ENCODE measurements at places on chromosomes 7 and 10. TPM values are rescaled to one million over a fixed set of nuclear protein-coding genes. Genes with fewer than 3 reads are reported as not detected.

DNA sequence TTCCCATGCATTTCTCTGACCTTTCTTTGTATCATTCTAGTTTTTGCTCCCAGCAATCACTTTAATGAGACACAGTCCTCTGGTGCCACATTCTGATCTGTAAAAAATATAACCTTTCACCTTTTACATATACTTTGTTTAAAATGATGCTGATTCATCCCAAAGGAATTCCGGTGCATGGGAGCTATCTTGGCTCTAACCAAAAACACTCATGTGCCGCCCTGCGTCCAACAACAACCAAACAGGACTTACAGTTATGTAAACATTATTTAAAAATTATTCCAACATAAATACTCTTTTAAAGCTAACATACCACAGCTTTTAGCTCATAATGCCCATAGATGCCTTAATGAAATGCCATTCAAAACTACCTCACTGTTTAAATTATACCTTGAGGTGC is 7.7 kb upstream of the OPALIN start:
- DNase-seq, result no peak

- DNase-seq, result no peak
Observed at GRCh38 chr7:47418601-47419309, 163.2 kb downstream of the TNS3 start.

DNA sequence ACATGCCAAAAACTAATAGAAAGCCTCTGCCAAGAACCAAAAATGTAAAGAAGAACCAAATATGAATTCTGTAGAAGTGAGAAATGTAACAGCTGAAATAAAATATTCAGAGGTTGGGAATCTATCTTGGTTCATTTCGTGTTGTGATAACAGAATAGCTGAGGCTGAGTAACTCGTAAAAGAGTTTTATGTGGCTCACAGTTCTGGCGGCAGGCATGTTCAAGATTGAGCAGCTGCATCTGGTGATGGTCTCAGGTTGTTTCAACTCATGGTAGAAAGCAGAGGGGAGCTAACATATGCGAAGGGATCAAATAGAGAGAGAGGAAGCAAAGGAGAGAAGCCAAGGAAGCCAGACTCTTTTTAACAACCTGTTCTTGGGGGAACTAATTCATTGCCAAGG is 717.2 kb downstream of the TNS3 start:
- DNase-seq, result no peak

- DNase-seq, result no peak
Observed at GRCh38 chr7:46850563-46851330, 731.2 kb downstream of the TNS3 start.

DNA sequence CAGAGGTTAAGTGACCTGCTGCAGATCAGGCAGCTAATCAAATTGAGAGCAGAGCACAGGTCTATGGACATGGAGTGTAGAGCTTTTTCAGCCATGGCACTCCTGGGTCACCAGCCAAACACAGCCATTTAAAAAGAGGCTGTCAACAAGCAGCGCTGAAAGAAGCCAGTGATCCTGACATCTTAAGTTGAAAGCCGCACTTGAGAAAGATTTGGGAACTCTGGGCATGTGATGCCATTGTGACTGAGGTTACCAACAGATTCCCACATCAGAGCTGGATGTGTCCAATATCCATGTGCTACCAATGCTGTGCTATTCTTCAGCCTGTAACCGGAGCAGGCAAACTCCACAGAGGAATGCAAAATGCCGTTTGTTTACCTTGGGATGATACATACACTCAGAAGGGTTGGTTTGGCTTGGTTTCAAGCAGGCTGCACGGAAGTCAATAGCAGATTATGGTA is 56.2 kb upstream of the ABLIM1 start:
- no peak for DNase-seq

- no peak for DNase-seq
Observed at GRCh38 chr7:98779800-98780587, 89.8 kb downstream of the TMEM130 start.

DNA sequence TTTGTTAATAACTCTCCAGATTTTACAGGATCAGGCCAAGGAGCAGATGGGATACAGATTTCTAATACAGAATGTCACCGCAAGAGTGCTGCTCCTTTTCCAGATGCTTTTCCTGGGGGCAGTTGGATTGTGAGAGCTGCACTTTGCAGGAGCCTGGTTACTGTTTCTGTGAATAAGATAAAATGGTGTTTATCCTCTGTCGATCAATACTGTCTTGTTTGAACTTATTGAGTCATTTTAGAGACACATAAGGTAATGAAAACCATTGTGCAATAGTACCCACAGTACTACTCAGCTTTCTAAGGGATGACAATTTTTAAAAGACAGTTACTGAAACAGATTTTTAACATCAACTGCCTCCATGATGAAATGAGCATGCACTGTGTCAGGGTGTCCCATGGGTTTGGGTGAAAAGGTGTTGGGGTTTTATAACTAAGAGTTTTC is 2.9 kb downstream of the A1CF start:
- DNase-seq, result no peak

GRCh38 chr10:110163841-110164240 is 43.6 kb upstream of the MXI1 start:
- no peak for DNase-seq

DNA sequence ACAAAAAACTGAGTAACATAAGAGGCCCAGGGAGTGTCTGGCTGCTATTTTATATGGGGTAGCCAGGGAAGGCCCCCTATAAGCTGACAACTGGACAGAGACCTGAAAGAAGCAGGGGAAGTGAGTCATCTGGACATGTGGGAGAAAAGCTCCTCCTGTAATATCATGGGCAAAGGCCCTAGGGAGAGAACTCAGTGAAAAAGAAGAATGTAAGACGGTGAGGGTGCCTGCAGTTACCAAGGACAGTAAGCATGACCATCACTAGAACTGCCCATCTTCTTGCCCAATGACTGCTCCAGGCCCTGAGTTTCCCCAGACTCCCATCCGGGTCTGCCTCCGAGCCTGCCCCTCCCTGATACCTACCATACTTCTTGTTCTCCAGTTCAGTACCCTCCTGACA is 2.3 kb downstream of the ELMO1 start:
- no peak for DNase-seq

DNA sequence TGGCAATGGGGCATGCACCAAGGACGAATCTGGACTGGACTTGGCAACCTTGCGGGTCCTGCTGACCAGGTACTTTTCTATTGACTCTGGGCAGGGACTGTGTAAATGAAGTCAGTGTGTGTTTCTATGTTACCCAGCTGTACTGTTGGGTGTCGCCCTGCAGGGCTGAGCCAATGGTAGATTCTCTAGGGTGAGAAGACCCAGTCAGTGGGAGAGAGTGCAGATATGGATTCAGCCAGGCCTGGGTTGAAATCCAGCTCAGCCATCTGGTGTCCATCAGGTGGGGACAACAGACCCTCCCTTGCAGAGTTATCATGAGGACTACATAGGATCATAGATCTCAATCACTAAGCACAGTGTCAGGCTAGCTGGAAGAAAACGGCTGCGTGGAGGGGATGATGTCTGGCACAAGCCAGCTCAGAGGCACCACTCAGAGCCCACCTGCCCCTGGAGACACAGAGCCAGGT is 4.9 kb upstream of the PPIF start:
- DNase-seq, result no peak

GRCh38 chr10:32073659-32074058 is 17.4 kb upstream of the KIF5B start:
- DNase-seq, result no peak

GRCh38 chr10:100876585-100877460 is 35.9 kb upstream of the SLF2 start:
- no peak for DNase-seq

GRCh38 chr10:15787426-15787825 is 67.7 kb upstream of the ITGA8 start:
- DNase-seq, result no peak

DNA sequence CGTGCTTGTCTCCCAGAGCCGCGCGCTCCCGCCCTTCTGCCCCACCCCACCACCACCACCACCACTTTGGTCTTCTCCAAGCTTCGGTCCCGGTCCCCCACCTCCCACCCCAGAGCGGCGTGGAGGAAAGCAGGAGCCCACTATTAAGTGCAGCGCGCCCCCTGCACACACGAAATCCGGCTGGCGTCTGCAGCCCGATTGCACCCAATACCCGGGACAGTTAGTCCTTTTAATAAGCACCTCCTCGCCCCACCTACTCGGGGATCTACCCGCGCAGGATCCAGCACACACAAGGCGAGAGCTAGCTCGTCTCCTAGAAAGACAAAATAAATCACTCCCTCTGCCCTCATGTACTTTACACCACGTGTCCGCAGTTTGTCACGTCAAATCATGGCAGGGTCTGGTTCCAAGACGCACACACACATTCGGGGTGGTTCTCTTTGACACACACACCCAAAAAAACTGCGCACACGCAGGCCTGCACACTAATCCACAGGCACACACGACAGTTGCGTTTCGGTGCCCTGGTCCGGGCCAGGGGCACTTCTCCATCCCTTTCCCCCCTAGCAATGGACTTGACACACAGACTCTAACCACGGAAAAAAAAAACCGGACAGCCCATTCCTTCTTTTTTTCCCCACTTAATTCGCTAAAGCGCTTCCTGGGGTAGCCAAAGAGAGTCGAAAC is 1.6 kb downstream of the SFMBT2 start:
- DNase-seq, result peak; percentile 69

DNA sequence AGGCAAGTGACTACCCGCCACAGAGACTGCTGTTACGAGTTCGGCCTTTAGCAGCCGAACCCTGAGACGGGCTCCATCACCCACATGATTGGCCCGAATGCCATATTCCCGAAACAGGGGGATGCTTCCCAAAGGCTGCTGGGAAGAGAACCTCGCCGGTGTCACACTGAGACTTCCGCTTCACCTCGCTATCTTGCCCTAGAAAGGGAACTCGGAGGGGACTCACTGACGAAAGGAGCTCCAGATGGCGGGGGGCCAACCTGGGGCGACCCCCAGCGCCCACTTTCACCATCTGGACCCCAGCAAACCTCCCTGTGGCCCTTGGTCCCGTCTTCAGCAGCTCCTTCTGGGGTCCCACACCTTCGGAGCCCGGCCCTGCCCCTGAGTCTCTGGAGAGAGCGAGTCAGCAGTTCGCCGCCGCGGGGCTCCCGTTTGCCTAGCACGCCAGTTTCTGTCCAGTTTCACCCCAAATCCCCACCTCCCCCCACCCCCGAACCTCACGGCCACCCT is 529 bp downstream of the HPS1 start:
- DNase-seq, result peak; percentile 36

- DNase-seq, result no peak
Observed at GRCh38 chr10:14613588-14613920, 161.1 kb downstream of the FAM107B start.

GRCh38 chr7:51346126-51346525 is 29.5 kb upstream of the COBL start:
- DNase-seq, result no peak

- DNase-seq, result no peak
Observed at GRCh38 chr10:1410032-1410431, 327.3 kb downstream of the ADARB2 start.

DNA sequence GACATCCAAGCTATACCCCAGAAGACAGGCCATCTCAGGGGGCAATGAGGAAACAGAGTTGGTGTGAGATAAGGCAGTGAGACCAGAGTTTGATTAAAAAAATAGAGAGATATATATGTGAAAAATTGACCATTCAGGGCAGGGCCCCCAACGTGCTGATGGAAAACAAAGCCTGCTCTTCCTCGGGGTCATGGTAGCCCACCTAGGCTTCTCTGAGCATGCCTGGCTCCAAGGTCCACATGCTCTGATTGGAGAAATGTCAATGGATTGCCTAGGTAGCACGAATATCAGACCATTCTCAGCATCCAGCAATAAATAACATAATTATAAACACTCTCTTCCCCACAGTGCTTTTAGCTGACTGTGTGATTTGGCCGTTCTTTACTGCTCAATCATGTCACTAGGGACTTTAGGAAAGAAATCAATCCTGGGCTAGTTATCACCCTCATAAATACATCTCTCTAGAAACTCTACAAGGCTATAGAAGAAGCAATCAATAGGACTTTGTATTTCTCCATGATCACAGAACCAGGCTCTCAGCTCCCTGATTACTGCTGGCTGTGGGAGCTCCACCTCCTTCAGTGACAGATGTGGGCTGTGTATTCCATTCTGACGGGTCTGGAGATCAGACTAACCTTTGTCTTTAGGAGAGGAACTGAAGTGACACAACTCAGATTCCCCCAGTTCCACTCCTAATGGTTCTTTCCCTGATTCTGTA is 766.4 kb downstream of the GRID1 start:
- DNase-seq, result no peak

DNA sequence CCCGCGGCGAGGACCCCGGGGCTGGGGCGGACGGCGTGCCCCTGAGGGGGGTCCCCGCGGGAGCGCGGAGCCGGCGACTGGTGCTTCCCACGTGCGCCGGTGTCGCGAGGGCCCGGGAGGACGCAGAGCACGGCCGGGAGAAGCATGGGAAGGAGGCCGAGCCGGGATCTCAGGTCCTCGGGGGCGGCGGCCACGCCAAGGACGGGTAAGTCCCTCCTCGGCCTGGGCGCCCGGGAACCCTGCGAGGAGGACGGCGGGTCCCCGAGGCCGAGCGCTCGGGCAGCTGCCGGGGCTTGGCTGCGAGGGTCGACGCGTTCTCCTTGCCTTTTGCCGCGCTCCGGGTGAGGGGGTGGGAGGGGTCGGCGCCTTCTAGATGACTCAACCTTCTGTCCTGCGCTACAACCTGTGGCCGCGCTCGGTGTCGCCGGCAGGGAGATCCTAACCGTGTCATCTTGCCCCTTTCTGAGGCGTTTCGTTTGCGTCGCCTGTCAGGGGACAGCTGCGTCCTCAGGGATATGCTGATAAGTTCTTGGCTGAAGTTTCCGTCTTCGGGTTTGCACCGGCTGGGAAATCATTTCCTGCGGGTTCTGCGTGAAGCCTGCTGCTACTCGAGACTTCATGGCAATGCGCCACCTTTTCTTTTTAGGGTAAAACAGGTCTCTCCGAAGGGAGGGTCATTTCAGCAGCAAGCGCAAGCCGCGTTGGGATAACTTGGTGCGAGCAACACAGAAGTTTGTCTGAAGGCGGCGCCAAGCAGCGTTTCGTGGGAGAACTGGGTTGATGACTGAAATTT is 529 bp downstream of the TASOR2 start:
- peak; percentile 72 for DNase-seq

The DENND2A gene
- total RNA-seq, result not detected

The GFRA1 gene
- not detected for total RNA-seq

The PTPRZ1 gene
- not detected for total RNA-seq
